Stimulated activated CD8-positive, alpha-beta memory T cell treated with anti-CD3 and anti-CD28 coated beads, Interleukin-15, amount 100 ng/mL, for 1 hour (primary cell): ENCODE measurements at places on chromosomes 3 and 15.

- DNase-seq: no peak
Measured at GRCh38 chr15:40871749-40872617, 2.1 kb downstream of the RHOV start.

GRCh38 chr3:102457644-102458043, 22.8 kb downstream of the ZPLD1 start:
- no peak for DNase-seq

- DNase-seq: no peak
Measured at GRCh38 chr3:38127611-38128302, 9.2 kb downstream of the ACAA1 start.

DNA sequence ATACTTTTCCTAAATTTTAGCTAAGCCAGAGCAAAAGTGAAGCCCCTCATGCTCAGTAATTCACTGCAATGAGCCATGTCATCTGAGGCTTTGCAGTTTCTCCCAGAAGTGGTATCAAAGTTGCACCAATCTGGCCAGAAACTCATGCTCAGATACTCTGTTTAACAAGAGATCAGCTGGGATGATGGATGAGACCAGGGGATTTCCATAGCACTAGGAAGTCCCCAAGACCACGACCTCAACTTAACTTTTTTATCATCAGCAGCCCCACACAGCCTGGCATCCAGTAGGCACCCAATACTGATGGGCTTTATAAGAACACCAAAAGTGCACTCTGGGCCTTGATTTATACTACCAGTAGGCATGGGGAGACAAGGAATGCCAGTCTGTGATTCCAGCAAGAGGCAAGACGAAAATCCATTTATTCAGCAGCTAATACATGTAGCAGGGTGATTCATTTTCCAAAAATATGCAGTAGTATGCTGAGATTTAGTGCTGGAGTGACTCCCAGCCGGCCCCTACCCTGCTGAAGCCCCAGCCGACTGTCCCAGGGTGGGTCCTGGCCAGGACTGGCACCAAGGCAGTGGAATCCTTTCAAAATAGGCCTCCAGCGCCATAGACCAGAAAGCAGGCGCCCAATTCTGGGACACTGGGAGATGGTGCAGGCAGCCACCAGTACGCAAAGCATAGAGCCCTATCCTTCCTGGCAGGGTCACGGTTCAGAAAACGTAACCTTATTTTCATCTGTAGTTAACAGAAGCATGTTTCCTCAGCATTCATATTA, 612 bp upstream of the LDHAL6B start:
- DNase-seq: no peak

- DNase-seq: no peak
Measured at GRCh38 chr3:177893331-177893730, 642.9 kb upstream of the KCNMB2 start.

DNA sequence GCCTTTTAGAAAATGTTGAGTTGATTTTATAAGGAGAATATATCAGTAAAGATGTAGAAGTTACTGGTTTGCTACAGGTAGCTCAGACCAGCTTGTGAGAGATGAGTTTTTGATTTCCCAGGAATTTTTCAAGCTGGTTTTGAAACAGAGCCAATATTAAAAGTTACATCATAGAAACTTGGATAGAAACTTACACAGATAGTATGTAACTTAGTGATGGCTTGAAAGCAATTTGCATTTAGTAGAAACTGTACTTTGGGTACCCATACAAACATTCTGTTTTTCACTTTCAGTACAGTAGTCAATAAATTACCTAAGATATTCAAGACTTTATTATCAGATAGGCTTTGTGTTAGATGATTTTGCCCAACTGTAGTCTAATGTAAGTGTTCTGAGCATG, 93.4 kb downstream of the RBMS3 start:
- no peak for DNase-seq

- DNase-seq: no peak
Measured at GRCh38 chr15:54374184-54374952, 396.1 kb downstream of the UNC13C start.
